ENCODE measurements at places on chromosomes 3 and 15. TPM values are rescaled to one million over a fixed set of nuclear protein-coding genes. Genes with fewer than 3 reads are reported as not detected.

DNA sequence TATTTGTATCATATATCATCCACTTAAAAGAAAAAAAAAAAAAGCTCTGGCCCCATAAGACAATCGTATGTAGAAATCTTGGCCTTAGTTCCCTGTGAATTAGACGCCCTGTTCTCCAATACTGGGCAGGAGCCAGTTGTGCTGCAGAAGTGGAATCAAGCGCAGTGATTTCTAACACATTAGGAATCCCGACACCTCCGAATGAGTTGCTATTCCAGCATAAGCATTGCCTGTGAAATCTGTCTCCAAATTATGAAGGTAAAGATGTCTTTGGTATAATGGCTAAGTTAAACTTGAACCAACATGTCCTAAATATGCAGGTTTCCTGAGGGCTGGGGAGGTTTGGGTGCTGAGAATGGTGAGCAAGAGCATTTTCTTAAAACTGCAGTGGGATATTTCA, 199.4 kb upstream of the ARRDC4 start:
- DNase-seq: no peak

DNA sequence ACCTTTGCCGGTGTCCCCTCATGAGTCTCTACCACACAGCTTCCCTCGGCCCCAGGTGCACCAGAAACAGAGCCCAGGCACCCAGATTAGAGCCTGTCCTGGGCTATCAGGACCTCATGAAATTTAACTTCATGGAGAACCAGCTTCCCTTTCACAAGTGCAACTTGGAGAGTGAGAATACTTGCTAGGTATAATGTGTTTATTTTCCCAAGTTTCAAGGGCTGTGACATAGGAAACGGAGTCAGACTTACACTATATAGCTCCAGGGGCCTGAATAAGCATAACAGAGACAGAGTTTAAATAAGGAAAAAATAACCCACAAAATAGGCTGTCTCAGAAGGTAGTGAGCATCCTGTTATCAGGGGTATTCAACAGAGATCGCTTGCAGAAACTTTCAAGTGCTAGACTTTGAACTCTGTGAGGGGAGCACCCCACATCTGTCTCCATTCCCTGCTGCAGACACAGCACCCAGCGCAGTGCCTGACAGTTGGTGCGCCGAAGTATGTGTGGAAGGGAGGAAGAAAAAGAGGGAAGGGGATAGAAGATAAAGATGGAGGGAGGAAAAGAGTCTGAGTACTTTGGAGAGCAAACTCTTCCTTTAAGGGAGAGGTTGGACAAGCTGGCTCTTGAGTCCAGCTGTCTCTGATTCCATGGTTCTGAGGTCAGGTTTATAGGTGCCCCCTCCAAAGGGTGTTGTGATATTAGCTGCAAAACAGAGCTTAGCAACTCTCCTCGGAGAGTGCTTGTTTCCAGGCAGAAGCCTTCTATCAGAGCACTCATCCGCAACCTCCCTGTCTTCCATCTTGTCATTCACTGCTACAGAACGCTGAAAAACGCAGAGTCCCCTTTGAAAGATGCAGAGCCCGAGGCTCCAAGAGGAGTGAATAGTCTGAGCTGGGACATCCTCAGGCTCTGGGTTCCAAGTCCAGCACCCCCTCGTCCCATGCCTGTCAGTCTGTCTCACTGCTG, 84.8 kb downstream of the CPN2 start:
- DNase-seq: no peak

GRCh38 chr15:83358972-83359564, 74.6 kb upstream of the BNC1 start:
- DNase-seq: no peak

- no peak for DNase-seq
Observed at GRCh38 chr15:69412274-69412673, 1.9 kb upstream of the KIF23 start.

DNA sequence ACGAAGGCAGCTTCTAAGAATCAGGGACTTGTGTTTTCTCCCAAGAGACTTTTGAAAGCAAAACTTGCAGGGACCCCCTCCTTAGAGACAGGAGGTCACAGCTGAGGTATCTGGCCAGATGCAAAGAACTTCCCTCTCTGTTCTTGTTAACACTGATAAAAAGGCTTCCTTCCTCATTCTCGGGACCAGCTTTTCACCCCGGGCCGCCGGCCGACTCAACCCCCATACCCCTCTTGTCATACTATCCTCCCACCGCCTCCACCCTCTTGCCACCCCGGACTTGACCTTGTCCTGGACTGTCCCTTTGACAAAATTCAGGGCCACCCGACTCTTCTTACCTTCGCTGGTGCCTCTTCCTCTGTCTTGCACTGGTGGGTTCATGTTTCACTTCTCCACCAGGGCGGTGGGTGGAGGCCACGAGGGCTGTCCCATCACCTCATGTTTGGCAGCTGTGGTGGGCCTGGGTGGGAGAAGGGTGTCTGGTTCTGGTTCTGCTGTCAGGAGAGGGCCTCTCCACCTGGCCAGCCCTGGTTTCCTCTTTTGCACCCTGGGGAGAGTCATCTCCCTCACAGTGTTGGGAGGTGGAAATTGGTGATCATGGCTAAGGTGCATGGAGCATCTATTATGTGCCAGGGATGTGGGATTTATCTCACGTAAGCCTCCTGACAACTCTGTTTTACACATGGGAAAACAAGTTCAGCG, 32.5 kb downstream of the BHLHE40 start:
- DNase-seq: no peak

DNA sequence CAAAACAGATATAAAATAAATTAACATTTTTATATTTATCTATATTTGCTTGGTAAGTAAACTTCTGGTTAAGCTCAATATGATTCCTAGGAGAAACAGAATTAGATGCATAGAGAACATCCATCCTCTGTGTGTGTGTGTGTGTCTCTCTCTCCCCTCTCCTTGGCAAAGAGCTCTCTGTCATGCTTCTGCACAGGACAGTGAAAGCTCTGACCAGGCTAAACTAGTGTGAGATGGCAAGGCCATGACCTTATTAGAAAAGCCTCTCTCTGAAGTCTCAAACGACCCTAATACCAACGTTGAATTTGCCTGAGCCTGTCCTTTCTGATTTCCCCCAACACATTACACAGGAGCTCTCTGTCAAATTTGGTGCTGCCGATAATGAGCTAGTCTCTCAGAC, 746.0 kb downstream of the VGLL3 start:
- no peak for DNase-seq

Gene EFHB
- 1.6 TPM for total RNA-seq

- DNase-seq: peak; percentile 64
Observed at GRCh38 chr3:123651449-123652341, 66.8 kb upstream of the HACD2 start.

DNA sequence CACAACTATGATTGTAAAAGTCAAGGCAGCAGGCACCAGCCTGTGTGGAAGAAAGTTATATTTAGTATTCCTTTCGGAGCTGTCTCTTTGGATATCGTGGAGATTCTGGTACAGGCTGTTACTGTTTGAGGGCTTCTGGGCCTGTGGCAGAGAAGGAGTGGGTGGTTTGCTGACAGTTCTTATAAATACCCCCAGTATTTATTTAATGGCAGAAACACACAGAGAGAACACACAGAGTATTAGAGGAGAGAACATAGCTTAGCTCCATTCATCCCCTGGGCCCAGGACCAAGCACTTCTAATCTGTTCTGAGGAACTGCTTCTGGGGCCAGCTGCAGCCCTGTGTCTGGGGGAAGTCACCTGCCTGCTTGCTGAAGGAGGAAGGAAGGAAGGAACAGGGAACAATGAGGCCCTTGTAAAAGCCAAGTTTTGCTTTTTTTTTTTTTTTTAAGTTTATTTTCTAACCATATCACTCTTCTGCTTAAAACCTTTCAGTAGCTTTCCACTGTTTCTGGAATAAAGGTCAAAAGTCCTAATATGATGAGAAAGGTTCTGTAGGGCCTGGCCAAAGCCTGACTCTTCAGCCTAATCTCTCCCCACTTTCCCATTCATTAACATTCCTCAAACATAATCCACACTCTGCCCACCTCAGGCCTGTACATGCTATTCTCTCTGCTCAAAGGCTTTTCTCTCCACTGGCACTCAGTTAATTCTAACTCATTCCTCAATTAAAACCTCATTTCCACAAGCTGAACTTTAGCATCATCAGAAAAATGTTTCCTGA, 11.8 kb upstream of the PP2D1 start:
- no peak for DNase-seq

DNA sequence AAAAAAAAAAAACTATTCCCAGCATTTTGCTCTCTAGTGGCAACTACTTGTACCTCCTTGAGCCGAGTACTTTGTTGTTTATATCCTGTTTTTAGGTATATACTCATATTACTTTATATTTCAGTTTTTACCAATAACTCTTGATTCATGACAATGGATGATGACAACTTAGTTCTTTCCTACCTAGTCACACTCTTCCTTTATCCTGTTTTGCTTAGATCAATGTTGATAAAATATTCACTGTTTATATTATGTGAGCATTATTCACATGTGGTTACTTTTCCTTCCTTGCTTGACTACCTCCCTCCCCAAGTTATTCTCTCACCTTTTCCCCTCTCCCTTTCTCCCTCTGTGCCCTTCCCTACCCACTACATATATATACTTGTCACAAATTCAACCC, 53.7 kb downstream of the NKIRAS1 start:
- DNase-seq: no peak

- peak; percentile 47 for DNase-seq
Observed at GRCh38 chr3:49671291-49672288, 2.6 kb upstream of the APEH start.

- no peak for DNase-seq
Observed at GRCh38 chr3:21747376-21747775, 3.6 kb downstream of the ZNF385D start.

DNA sequence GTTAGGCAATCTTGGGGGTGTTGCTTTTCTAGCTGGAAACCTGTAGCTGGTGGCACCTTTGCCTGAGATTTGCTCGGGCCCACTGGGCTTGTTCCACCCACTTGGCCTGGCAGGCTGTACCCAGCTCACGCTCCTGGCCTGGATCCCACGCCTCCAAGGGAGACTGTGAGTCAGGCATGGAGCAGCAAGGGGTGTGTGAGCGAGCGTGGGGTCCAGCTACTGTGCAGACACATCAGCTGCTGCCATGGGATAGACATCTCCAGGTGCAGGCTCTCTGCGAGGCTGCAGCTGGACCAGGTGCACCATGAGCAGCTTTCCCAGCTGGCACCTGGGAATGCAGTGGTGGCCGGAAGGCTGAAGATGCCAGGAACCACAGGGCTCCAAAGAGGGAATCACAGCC, 36.0 kb downstream of the NR1D2 start:
- no peak for DNase-seq

GRCh38 chr3:65483480-65483879, 555.2 kb downstream of the MAGI1 start:
- DNase-seq: no peak

- no peak for DNase-seq
Observed at GRCh38 chr3:130442284-130442683, 74.7 kb upstream of the COL6A6 start.

GRCh38 chr3:30131191-30131590, 475.2 kb upstream of the TGFBR2 start:
- no peak for DNase-seq

GRCh38 chr3:158766364-158766763, 34.1 kb upstream of the RARRES1 start:
- no peak for DNase-seq

Gene ACAN
- total RNA-seq: 0.78 TPM

DNA sequence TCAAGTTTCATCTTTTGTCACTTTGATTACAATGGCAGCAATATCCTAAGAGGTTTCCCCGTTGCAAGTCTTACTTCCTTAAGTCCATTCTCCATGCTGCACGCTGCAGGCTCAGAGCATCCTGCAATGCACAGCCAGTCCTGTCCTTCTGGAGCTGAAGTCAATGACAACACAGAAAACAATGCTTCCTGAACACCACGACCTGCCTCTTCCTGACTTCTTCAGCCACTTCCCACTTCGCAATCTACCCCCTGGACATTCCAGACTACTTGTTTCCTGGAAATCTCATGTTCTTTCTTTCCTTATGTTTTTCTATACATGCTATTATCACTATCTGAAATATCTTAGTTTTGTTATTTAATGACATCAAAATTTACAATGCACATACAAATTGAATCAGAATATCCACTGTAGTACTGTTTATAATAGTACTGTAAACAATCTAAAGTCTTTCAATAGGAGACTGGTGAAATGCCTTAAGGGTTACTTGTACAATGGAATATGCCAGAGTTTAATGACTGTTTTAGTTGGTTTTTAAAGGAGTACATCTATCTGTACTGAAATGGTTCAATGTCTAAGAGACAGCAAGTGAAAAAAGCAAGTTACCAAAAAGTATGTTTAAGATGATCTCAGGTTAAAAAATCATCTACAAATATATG, 113.7 kb upstream of the PRTG start:
- DNase-seq: no peak

Gene UTS2B
- total RNA-seq: not detected

Gene FMN1
- 5.8 TPM for total RNA-seq

Gene IL17RB
- not detected for total RNA-seq

Gene MUC4
- not detected for total RNA-seq

- DNase-seq: peak; percentile 26
Observed at GRCh38 chr3:13229273-13229949, 156.2 kb upstream of the IQSEC1 start.

- no peak for DNase-seq
Observed at GRCh38 chr3:193269343-193270028, 28.5 kb downstream of the PLAAT1 start.

Gene IL17RD
- 8.8 TPM for total RNA-seq

- no peak for DNase-seq
Observed at GRCh38 chr3:14033023-14033422, 91.6 kb downstream of the CHCHD4 start.

All from RPMI7951 (cell line).